Stimulated activated CD8-positive, alpha-beta memory T cell treated with anti-CD3 and anti-CD28 coated beads, Interleukin-4, amount 100 ng/mL, for 1 hour (primary cell): ENCODE measurements at places on chromosomes 7 and 10.

DNA sequence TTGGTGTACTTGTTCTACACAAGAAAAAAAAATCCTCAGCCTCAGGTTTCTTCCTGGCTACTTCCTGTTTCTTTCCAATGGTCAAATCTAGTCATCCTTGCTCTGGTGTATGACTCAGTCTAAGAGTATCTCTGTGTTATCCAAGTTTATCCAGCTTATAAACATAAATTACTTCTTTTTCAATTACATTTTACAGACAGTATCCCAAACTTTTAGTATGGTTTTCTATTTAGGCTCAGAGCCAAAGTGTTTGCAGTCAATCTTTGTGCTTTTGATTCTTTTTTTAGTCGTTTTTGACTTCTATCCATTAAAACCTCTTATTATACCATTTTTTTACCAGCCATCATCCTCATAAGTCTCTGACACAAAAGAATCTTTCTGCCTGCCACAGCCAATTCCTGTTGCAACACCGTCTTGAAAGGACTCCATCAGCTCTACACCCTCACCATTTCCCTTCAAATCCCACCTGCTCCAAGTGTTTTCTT is 294.6 kb downstream of the PTEN start:
- no peak for DNase-seq

GRCh38 chr7:129202058-129202777 is 13.8 kb downstream of the SMO start:
- DNase-seq: no peak

- no peak for DNase-seq
Observed at GRCh38 chr7:131000873-131001272, 266.9 kb upstream of the KLF14 start.

DNA sequence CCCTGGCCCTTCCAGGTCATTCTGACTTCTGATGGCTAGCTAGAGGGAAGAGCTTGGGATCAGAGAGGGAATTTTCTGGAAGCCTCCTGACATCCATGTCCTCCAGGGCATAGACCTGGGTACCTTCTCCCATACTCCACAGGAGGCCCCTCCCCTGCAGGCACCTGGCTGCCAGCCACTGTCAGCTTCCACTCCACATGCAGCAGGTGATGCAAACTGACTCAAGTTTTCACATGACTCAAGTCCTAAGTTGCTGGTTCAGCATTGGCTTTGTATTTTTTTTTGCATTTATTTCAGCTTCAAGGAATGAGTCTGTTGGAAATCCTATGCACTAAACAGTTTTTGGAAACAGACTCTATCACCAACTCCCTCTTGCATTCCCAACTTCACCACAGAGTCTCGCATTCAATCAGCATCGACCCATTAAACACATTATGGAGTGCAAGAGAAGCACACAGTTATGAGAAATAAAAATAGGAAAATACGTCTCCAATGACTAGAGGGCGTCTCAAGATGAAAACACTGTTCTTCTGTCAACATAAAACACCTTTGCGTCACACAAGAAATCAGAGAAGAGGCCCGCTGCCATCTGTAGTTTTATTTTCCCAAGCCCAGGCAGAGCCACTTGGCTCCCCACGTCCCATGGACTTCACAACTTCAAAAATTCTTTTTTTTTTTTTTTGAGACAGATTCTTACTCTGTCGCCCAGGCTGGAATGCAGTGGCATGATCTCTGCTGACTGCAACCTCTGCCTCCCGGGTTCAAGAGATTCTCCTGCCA is 362.6 kb upstream of the MGMT start:
- DNase-seq: no peak

DNA sequence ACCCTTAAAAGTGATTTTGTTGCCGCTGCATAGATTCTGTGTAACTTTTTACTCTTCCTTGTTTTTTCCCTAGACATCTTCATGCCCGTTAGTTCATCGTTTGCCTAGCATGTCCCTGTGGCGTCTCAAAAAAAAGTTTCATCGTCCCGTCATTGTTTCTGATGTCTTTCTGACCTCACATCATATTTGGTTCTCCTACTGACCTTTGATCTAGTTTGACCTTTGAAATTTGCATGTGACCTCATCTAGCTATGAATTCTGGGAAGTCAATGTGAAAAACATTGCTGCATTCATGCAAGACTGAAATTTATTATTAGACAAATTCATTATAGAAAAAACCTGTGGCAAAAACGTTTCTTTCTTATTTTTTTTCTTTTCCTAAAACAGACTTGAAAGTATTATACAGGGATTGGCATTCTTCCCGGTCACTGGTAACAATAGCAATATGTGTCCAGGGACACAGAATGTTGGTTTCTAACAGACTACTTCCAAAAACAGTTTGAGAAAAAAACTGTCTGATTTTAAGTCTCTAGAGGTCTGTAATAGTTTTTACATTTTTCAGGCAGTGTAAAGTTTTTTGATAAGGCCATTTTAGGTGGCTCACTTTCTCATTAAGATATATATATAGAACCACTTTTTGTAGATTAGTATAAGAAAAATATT is 280.9 kb downstream of the USP6NL start:
- DNase-seq: no peak

DNA sequence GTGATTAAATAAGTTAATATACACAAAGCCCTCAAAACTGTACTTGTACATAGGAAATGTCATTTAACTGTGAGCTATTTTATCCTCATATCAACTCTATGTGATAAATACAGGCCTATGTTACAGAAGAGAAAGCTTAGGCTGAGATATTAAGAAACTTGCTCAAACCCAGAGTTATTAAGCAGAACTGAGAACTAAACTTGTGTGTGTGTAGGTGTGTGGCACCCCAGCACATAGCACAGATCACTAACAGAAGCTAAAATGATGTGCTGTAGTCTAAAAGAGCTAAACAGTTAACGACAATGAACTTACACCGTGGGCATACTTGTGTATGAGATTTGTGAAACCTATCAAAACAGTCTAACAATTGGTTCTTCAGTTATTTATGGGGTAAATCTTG is 34.5 kb downstream of the MTPN start:
- DNase-seq: no peak
